ENCODE measurements at places on chromosomes 2 and 18. TPM values are rescaled to one million over a fixed set of nuclear protein-coding genes. Genes with fewer than 3 reads are reported as not detected.

Gene ITGA4
- 1.4 TPM for total RNA-seq

Gene KCNG3
- not detected for total RNA-seq

Gene C2orf78
- not detected for total RNA-seq

Gene IMPACT
- 26.2 TPM for total RNA-seq
